BE2C (cell line): ENCODE measurements at places on chromosomes 4 and X.

DNA sequence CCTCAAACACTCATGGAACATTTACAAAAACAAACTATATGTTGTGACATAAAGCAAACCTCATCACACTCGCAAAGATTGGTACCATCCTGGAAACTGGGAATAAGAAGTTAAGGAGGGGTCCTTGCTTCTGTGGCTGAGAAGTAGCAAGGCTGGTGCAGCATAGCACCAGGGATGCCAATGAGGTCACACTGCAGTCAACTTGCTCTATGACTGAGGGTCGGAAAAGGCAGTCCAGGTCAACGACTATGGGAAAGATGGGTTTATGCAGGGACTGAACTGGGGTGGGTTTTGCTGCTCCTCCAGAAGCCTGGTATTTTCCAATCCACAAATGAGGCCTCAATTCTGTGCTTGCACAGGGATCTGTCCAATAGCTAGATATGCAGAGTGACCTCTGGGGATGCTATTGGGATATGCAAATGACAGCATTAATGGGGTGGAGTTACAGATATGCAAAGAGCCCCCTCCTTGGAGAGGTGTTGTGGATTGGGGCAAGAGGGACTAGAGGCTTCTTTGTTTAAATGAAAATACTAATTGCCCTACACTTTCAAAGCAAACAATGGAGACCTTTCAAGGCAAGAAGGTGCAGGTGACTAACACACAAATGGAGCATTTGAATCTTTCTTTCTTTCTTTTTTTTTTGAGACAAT, 7.2 kb upstream of the IL13RA1 start:
- no peak for DNase-seq

DNA sequence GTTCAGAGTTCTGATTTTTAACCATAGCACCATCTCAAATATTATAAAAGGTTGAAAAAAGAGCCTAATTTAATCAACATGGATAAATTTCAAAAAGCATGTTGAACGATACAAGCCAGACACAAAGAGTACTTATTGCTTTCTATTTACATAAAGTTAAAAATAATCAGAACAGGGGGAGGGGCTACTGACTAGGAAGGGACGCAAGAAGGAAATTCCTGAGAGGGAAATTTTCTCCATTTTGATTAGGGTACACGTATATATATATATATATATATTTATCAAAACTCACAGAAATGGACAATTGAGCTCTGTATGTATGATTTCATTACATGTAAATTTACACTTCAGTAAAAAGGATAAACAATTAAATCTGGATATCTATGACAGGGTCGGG, 482 bp upstream of the MBTPS2 start:
- DNase-seq = no peak

DNA sequence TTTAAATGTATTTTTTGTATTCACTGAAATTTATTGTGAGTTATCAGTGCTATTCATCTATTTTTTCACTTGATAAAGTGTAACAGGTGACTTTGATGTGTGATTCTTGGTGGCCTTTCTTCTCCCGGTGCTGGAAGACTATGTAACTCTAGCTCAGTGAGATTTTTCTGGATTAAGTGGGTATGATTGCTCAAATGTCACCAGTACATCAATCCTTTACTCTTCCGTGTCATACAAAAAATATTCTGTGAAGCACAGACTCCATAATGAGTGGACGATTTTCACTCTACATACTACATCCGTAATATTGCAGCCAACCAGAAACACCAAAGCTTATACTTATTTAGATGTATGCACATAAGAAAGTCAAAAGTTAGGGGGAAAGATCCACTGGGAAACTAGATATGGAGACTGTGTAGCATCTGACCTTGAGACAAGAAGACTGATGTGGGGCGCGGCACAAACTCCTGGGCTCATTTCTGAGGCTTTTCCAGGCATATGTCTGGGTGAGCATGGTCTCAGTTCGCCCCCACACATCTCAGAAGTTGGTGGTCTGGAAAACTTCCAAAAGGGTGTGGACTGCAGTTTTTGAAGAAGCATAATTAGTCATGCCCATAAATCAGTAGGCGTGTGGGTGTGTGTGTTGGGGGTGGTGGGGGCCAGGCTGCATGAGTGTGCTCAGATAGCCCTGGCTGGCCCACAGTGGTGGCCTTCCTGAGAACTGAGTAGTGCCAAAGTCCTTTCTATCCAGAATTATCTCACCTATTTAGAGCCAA, 53.9 kb upstream of the TENM3 start:
- peak; percentile 45 for DNase-seq

DNA sequence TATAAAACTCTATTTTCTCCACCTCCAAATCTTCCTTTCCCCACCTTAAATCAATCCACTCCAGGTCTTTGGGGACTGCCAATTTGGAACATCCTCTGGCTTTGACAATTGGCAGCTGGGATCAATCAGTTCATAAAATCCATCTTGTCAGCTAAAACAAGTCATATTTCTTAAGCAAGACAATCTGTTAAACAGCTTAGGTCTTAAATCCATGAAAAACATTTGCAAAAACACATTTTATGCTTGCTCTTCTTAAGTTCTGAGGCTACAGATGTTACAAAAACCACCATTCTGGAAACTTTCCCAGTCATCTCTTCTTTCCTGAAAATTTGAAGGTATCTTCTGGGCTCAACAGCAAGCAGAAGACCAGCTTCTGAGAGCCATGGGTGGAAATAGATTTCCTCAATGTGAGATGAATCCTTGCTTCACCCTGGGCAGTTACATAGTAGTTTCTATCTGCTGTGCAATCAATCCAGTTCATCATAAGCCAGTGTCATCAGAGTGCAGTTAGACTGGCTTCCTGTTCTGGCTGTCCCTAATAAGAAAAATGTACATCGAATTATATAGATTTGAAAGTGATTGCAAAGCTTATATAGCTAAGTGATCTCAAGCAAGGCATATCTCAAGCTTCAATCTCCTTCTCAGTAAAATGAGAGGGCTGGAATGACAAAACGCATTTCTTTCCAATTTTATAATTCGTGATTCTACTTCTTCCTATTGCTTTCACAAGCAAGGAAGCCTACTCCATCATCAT, 402.7 kb upstream of the INTU start:
- no peak for DNase-seq

DNA sequence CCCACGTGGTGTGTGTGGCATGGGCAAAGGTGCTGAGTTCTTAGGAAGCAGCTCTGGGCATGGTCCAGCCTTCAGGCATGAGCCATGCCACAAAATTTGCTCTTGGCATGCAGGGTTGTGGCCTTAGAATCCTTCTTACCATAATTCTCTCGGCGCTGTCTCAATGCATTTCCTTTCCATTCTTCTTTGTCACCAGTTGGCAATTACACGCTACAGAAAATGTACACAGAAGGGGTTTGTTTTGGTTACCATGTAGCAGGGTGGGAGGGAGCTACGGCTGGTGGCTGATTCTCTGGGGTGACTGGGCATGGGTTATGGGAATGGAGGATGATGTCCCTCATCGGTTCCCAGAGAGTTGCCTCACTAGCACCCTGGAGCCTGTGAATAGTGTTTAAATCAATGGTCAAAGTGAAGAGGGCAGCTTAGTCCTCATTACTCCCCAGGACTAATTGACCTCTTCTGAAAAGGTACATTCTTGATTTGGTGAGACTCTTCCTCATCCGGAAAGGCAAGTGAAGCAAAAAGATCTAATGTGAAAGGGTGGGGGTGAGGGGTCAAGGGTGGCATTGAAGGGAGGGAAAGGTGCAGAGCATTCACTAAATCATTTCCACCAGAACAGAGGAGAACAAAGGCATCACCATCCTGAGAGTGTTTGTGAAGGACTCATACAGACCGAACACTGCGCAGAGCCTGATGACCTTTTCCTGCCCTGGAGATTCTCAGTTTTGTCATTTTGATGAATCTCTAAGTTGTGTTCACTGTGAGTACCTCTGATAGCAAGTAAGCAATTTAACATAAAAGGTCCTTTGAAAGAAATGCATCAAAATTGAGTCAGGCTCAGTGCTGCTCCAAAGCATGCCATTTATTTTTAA, 199.8 kb upstream of the SFRP2 start:
- DNase-seq = no peak

- DNase-seq = no peak
These were observed 174.2 kb upstream of the HAND2 start for GRCh38 chr4:173704201-173704600.

- no peak for DNase-seq
These were observed 165.0 kb upstream of the CTSO start for GRCh38 chr4:156118507-156119220.

GRCh38 chr4:68861057-68861456, 45.3 kb downstream of the UGT2B10 start:
- no peak for DNase-seq

DNA sequence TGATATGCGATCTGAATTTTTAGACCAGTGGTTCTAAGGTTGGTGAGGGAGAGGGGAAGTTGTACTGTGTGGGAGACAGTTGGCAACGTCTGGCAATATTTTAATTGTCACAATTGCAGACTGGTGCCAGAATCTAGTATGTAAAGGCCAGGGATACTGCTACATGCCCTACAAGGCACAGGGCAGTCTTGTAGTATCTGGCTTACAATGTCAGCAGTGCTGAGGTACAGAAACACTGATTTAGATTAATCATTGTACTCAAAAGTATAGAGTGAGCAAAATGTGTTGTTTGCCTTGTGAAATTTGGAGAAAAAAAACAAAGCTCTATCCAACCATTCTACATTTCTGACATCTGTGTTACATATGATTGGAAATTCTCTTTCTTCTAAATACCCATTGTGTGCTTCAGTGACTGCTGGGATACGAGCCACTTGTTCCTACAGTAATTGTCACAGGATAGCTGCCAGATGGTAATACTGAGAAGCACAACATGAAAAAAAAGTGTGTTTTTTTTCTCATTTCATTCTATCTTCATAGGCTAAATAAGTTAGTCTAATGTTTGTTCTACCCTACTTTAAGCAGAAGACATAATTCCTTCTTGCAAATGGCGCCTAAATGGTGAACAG, 526.7 kb upstream of the AGA start:
- no peak for DNase-seq

- no peak for DNase-seq
These were observed 189.1 kb upstream of the RBPJ start for GRCh38 chr4:26131711-26132110.

- no peak for DNase-seq
These were observed 349.9 kb downstream of the BMPR1B start for GRCh38 chr4:95107635-95108034.

DNA sequence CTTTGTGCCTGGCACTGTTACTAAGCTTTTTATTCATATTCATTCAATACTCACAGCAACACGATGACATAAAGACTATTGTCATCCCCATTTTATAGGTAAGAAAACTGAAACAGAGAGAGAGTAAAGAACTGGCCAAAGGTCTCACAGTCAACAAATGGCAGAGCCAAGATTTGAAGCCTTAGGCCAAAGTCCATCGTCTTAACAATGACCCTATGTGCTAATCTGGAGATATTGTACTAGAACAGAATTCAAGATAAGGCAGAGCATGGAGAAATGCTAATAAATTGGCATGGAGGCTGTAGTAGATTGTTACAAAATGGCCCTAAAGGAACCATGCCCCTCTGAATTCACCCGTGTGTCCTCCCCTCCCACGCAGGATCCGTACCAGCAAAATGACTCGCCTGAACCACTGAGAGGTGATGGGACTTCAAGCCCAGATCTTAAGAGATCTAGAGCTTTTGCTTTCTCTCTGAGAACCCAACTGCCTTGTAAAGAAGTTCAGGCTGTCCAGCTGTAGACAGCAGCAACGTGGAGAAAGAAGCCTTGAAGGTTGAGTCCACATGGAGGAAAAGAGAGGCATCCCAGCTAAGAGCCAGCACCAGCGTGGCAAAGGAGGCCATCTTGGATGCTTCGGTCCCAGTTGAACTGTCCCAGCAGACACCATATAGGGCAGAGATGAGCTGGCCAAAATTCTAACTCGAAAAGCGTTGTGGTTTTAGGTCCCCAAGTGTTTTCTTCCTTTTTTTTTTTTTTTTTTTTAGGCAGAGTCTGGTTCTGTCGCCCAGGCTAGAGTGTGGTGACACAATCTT, 52.8 kb upstream of the RBM47 start:
- DNase-seq = no peak

GRCh38 chr4:162791226-162791625, 375.5 kb downstream of the NAF1 start:
- DNase-seq = no peak

DNA sequence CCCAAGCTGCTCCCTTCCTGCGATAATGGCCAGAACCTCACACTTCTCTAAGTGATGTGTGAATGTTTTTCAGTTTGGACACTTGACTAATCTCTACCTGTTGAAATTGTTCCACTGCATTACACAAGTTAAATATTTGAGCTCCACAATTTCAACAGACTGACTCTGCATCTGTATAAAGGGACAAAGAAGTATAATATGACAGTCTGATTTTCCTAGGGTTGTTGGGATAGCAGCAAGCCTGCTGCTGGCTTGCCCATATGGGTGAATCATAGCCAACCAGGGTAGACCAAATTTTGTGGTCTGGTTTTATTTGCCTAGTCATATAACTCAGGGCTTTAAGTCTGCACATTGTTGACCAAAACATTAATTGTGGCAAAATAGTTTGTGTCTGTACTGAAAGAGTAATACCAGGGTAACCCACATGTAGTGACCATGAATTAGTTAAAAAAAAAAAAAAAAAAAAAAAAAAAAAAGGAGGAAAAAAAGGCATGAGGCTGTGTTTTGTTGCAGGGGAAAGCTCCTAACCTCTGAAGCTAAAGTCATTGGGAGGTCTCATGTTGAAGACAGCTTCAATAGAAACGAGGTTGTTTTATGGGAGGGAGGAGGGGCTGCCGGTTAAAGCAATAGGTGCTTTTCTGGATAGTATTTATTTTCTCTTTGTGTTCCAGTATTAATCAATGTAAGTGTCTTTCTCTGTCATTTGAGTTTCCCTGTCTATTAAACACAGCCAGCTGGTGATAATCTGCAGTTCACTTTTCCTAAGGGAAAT, 534.2 kb downstream of the RAB28 start:
- no peak for DNase-seq

GRCh38 chr4:14520171-14520570, 482.1 kb upstream of the CPEB2 start:
- no peak for DNase-seq
